Left ventricle myocardium inferior (tissue), 1 donor: ENCODE measurements at places on chromosomes 4 and X. TPM values are rescaled to one million over a fixed set of nuclear protein-coding genes. Genes with fewer than 3 reads are reported as not detected.

DNA sequence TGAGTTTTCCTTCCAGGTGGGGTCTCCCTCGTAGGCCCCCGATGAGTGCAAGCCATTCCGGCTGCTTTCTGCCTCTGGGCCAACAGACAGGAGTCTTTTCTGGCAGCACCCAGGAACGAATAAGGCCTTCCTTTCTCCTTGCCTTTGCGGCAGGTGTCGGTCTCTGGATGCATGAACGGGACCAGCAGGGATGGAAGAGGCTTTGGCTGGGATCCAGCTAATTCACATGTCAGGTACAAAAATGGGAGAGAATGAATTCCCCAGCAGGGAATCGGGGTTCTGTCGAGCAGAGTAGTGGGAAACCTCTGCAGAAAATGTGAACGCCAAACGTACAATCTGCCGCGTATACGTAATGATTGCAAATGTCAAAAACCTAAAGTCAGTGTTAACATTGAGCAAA, 146.1 kb upstream of the TBL1X start:
- DNase-seq = no peak
- no peaks in the 10 kb centered on the region for H3K4me1 ChIP-seq
- no peak overlapping the region for H3K4me3 ChIP-seq
- no peaks in the 10 kb centered on the region for H3K27me3 ChIP-seq
- H3K27ac ChIP-seq = no peak overlapping the region

GRCh38 chr4:120671538-120671937, 251.0 kb downstream of the PRDM5 start:
- no peaks in the 10 kb centered on the region for H3K27me3 ChIP-seq
- no peak overlapping the region for H3K27ac ChIP-seq
- DNase-seq = no peak
- H3K36me3 ChIP-seq = no peaks in the 10 kb centered on the region

- H3K4me1 ChIP-seq = no peaks in the 10 kb centered on the region
- H3K27ac ChIP-seq = no peak overlapping the region
- no peak overlapping the region for H3K4me3 ChIP-seq
- no peaks in the 10 kb centered on the region for H3K27me3 ChIP-seq
- no peak for DNase-seq
- no peaks in the 10 kb centered on the region for H3K36me3 ChIP-seq
Observed at GRCh38 chrX:29671421-29671820, 543.9 kb upstream of the MAGEB2 start.

DNA sequence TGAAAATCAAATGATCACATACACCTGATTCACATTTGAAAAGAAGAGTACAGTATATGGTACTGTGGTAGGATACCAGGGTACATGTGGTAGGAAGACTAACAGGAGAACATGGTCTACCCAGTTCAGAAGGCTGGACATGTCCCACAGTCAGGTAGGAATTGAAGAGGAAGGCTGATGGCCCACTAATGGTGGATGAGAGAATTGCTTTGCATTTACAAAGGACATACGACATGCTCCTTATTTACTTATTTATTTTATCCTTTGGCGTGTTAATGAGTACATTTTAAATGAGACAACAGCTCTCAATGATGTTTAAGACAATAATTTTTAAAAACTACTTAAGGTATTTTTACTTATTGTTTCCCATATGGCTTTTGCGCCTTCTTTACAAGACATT, 106.7 kb upstream of the BMP2K start:
- no peaks in the 10 kb centered on the region for H3K27me3 ChIP-seq
- H3K4me1 ChIP-seq = peaks cover 19% of the 10 kb centered on the region
- no peaks in the 10 kb centered on the region for H3K36me3 ChIP-seq
- DNase-seq = no peak

ANK2 gene
- total RNA-seq = 267 TPM

ATOH1 gene
- not detected for total RNA-seq

DNA sequence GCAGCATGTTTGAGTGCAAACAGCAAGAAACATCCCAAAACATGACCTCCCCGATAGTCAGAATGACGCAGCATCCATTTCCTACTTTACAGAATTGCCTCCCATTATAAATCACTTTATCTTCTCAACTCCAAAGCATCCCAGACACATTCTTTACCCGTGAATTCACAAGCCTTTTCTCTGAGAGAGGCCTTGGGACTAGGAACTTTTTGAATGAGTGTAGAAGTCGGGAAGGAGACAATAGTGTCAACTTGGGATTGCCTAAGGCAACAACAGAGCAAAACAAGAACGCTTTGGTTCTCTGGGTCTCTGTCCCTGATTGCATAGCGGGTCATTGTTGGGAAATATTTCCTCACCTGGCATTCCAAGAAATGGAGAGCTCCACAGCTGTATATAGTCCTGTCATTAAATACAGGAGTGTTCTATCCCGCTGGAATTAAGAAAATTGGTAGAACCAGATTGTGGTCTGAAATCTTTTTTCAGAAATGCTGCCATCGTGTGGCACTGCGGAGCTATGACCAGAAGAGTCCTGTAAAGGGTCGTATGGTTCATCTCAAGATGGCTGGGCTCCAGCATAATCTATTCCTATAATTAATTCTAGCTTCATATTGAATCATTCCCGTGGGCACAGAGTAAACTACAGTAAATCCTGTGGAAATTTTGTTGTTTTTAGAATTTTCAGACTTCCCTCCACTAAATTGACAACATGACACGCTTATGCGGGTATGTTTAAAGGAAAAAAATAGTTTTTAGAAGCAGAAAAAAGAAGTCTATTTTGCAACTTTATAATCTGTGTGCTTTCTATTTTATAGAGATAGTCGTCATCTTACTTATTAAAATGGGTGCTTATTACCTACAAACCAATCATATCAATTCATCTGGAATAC, 2.0 kb upstream of the SPP1 start:
- peaks cover 17% of the 10 kb centered on the region for H3K27me3 ChIP-seq
- H3K27ac ChIP-seq = no peak overlapping the region

DNA sequence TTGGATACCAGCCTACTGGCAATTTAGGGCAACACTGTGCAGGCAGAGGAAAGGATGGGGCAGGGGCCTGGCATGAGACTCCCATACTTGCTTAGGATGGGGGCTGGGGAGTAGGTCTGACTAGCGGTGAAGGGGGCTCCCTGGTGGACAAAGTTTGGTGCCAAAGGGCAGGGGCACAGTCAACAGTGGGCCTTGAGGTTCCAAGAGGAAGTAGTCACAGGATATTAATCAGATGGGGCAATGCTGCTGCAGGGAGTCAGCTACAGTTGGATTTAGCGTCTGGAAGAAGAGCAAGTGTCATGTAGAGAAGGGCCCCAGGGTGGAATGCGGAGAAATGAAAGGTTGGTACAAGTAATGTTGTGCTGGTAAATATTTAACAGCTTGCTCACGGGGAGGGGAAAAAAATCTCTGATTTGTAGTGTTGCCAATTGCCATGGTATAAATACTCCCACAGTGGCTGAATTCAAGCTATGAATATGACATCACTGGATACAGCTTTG, 139.4 kb downstream of the PJA1 start:
- H3K4me1 ChIP-seq = peaks cover 33% of the 10 kb centered on the region
- no peak overlapping the region for H3K27ac ChIP-seq
- H3K36me3 ChIP-seq = no peaks in the 10 kb centered on the region

DNA sequence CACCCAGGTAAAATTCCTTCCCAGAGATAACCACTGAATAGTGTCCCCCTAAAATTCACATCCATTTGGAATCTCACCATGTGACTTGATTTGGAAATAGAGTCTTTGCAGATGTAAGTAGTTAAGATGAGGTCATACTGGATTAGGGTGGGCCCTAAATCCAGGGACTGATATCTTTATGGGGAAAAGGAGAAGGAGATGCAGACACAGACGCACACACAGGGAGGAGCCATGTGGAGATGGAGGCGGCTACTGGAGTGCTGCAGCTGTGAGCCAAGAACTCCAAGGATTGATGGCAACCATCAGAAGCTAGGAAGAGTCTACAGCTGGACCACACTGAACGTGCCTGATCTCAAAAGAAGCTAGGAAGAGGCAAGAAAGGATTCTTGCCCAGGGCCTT, 96.6 kb upstream of the SRD5A3 start:
- H3K27me3 ChIP-seq = no peaks in the 10 kb centered on the region
- DNase-seq = no peak
- no peak overlapping the region for H3K27ac ChIP-seq
- H3K4me3 ChIP-seq = no peak overlapping the region
- no peaks in the 10 kb centered on the region for H3K36me3 ChIP-seq
- no peaks in the 10 kb centered on the region for H3K4me1 ChIP-seq

DNA sequence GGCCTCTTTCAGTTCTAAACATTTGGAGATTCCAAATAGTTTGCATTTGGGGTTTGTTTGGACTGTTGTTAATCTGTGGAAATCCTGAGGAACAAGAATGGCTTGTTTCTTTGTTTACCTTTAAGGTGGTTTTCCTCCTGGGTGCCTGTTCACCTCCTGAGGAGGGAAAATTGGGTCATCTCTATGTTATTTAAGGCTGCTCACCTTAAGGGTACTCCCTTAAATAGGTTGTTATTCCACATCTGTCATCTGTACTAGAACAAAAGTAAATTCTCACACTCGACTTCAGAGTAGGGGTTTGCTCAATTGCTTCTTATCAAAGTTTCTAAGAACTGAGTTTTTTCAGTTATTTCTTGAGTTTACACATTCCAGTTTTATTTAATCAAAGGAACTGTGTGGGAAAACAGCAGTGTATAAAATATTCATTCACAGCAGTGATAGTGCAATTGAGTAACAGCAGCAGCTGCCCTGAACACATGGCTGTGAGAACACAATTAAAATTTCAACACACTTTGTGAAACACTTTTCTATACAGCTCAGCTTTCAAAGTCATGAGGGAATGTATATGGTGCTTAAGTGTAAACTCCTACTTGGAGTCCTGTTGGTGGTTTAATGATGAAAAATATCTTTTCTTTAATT, 238.5 kb upstream of the PGRMC2 start:
- no peaks in the 10 kb centered on the region for H3K27me3 ChIP-seq
- H3K4me3 ChIP-seq = no peak overlapping the region
- H3K36me3 ChIP-seq = no peaks in the 10 kb centered on the region
- DNase-seq = no peak
- H3K27ac ChIP-seq = peak overlapping the region; percentile 62

- DNase-seq = no peak
- no peaks in the 10 kb centered on the region for H3K4me1 ChIP-seq
- H3K27me3 ChIP-seq = no peaks in the 10 kb centered on the region
Observed at GRCh38 chr4:120939693-120940092, 17.2 kb upstream of the PRDM5 start.

- no peaks in the 10 kb centered on the region for H3K36me3 ChIP-seq
- no peaks in the 10 kb centered on the region for H3K4me1 ChIP-seq
- H3K27me3 ChIP-seq = no peaks in the 10 kb centered on the region
- no peak overlapping the region for H3K27ac ChIP-seq
- no peak overlapping the region for H3K4me3 ChIP-seq
Observed at GRCh38 chr4:149136951-149137620, 678.6 kb downstream of the IQCM start.
